Uterus (tissue), 4 donors: ENCODE measurements at places on chromosomes 6 and 20. TPM values are rescaled to one million over a fixed set of nuclear protein-coding genes. Genes with fewer than 3 reads are reported as not detected.
A peak's percentile ranks its signal among the peaks of the same experiment; 100 is the strongest.

Gene RNF144B
- 35.7 TPM for total RNA-seq

DNA sequence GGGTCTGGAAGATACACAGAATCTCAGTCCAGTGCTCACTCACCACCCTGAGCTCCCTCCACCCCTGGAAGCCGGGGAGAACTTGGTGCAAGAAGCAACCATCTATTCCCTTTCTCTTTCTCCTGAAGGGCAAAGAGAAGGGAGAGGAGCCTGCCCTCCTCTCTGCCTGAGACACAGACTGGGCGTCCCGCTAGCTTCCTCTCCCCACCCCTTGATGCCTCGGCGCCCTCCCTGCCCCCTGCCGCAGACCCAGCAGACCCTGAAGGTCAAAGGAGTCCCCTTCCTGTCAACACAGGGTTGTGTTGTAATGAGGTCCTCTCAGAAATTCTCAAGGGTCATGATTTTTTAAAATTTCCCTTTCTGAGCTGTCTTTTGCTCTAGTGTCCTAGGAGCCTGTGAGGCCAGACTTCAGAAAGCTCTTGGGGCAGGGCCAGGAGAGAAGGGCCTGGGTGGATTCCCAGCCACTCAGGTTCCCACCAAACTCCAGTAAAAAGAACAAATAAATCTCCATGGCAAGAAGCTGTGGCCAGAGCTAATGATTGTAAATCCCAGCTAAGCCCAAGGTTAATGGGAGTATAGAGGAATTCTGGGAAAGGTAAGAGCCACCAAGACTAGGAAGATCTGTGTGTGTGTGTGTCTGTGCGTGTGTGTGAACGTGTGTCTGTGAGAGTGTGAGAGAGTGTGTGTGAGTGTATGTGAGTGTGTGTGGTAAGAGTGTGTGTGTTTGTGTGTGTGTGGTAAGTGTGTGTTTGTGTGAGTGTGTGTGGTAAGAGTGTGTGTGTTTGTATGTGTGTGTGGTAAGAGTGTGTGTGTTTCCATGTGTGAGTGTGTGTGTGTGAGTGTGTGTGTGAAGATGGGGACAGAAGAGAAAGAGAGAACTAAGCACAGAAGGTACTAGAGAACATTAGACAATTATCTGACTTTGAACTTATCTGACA is 1.1 kb upstream of the JPH2 start:
- peak overlapping the region; percentile 91 for H3K27ac ChIP-seq
- no peaks in the 10 kb centered on the region for H3K27me3 ChIP-seq
- H3K4me1 ChIP-seq: peaks cover 13% of the 10 kb centered on the region

GRCh38 chr20:45890077-45890984 is 677 bp downstream of the NEURL2 start:
- H3K27me3 ChIP-seq: no peaks in the 10 kb centered on the region
- peak overlapping the region; percentile 87 for H3K27ac ChIP-seq
- H3K4me3 ChIP-seq: peak overlapping the region; percentile 76
- H3K36me3 ChIP-seq: no peaks in the 10 kb centered on the region
- peak; percentile 84 for DNase-seq
- H3K4me1 ChIP-seq: peaks cover 3% of the 10 kb centered on the region

Gene EPHA7
- total RNA-seq: 46.8 TPM

GRCh38 chr6:361411-362132 is 30.0 kb upstream of the IRF4 start:
- no peaks in the 10 kb centered on the region for H3K4me1 ChIP-seq
- DNase-seq: no peak
- H3K36me3 ChIP-seq: no peaks in the 10 kb centered on the region

Gene PKHD1
- 0.29 TPM for total RNA-seq

DNA sequence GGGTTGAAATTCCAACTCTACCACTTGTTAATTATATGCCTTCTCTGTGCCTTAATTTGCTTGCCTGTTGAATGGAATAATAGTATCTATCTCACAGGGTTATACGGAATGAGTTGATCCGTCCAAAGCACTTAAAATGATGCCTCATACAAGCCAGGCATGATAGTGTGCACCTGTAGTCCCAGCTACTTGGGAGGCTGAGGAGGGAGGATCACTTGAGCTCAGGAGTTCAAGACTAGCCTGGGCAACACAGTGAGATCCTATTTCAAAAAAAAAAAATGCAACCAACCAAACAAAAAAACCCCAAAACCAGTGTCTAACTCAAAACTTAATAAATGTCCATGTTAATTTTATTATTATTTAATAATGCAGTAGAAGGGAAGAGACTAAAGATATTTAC is 35.3 kb downstream of the SAMHD1 start:
- no peak overlapping the region for H3K27ac ChIP-seq
- H3K36me3 ChIP-seq: no peaks in the 10 kb centered on the region
- H3K4me3 ChIP-seq: no peak overlapping the region

Gene RPS6KA2
- 78.4 TPM for total RNA-seq

DNA sequence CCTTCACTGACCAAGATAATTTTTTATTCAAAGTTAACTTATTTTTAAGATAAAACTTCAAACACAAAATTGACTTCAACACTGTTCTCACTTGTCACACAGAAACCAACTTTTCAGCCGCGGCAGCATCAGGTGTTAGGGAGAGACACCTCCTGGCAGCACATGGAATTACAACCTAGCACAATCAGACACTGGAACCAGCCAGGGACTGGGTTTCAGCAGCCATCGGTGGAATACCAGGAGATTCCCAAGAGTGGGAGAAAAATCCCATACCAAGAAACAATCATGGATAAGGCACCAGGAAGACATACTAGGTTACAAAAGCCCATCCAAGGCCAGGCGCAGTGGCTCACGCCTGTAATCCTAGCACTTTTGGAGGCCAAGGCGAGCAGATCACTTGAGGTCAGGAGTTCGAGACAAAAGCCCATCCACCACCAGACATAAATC is 70.0 kb downstream of the SNX5 start:
- H3K27ac ChIP-seq: no peak overlapping the region
- H3K36me3 ChIP-seq: no peaks in the 10 kb centered on the region
- peak; percentile 71 for DNase-seq
- H3K4me1 ChIP-seq: no peaks in the 10 kb centered on the region
- no peaks in the 10 kb centered on the region for H3K27me3 ChIP-seq
- no peak overlapping the region for H3K4me3 ChIP-seq

Gene NHLRC1
- total RNA-seq: 1.4 TPM

Gene TRIM31
- total RNA-seq: not detected

Gene KIF25
- not detected for total RNA-seq

GRCh38 chr6:89992818-89993217 is 98.5 kb downstream of the GJA10 start:
- no peaks in the 10 kb centered on the region for H3K4me1 ChIP-seq
- DNase-seq: no peak
- H3K27ac ChIP-seq: no peak overlapping the region
- H3K27me3 ChIP-seq: no peaks in the 10 kb centered on the region
- no peaks in the 10 kb centered on the region for H3K36me3 ChIP-seq

DNA sequence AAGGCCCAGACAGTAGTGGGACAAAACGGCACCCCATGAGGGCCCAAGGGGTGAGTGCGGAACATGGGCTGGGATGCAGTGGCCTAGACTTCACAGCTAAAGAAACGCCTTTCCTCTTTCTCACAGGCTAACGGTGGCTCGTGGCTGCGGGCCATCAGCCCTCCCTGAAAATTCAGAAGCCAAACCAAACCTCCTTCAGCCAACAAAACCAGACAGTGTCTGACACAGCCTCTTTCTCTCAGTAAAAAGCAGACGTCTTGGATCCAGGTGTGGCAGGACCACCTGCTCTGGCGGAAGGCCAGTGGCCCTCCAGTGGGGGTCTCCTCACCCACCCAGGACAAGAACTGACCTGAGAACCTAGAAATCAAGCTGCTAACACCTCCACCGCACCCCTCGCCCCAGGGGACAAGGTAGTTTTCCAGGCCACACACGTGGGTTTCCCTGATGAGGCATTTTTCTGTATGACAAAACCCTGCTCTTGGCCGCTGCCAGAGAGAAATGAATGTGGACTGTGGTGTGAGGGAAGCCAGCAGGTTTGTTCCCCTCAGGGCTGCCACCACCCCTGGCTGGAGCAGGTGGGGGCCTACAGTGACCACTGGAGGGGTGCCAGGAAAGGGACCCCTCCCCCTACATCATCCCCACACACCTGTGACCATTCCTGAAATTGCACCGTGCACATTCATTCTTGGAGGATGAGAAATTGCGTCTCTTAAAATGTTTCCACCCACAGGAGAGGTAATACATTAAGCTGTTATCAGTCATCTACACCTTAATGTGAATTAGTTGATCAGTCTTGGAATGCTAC is 76.8 kb upstream of the PIM1 start:
- DNase-seq: peak; percentile 71
- H3K27ac ChIP-seq: no peak overlapping the region
- H3K36me3 ChIP-seq: no peaks in the 10 kb centered on the region
- no peaks in the 10 kb centered on the region for H3K4me1 ChIP-seq
- no peaks in the 10 kb centered on the region for H3K27me3 ChIP-seq
- no peak overlapping the region for H3K4me3 ChIP-seq

- no peaks in the 10 kb centered on the region for H3K36me3 ChIP-seq
- peaks cover 20% of the 10 kb centered on the region for H3K4me1 ChIP-seq
- no peak for DNase-seq
- H3K4me3 ChIP-seq: no peak overlapping the region
These were observed 95.5 kb downstream of the PRND start for GRCh38 chr20:4817230-4817671.

Gene HLA-DPB1
- 19.8 TPM for total RNA-seq

GRCh38 chr6:170269151-170269845 is 21.6 kb downstream of the DLL1 start:
- H3K4me1 ChIP-seq: no peaks in the 10 kb centered on the region
- no peak overlapping the region for H3K27ac ChIP-seq
- DNase-seq: no peak
- H3K27me3 ChIP-seq: no peaks in the 10 kb centered on the region
- no peak overlapping the region for H3K4me3 ChIP-seq

Gene COL19A1
- total RNA-seq: under 0.01 TPM

Gene NEU1
- total RNA-seq: 21.8 TPM

DNA sequence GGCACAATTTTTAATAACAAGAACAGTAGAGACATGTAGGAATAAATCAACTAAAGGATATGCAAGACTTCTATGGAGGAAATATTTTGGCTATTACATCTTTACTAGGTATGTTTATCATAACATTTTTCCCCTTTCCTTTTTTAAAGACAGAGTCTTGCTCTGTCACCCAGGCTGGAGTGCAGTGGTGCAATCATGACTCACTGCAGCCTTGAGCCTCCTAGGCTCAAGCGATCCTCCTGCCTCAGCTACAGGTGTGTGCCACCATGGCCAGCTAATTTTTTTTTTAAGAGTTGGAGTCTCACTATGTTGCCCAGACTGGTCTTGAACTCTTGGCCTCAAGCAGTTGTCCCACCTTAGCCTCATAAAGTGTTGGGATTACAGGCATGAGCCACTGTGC is 37.0 kb downstream of the AKAP7 start:
- no peaks in the 10 kb centered on the region for H3K36me3 ChIP-seq
- no peaks in the 10 kb centered on the region for H3K4me1 ChIP-seq
- no peaks in the 10 kb centered on the region for H3K27me3 ChIP-seq
- no peak overlapping the region for H3K27ac ChIP-seq

Gene INSM1
- not detected for total RNA-seq

Gene NRSN2
- total RNA-seq: 44.5 TPM

DNA sequence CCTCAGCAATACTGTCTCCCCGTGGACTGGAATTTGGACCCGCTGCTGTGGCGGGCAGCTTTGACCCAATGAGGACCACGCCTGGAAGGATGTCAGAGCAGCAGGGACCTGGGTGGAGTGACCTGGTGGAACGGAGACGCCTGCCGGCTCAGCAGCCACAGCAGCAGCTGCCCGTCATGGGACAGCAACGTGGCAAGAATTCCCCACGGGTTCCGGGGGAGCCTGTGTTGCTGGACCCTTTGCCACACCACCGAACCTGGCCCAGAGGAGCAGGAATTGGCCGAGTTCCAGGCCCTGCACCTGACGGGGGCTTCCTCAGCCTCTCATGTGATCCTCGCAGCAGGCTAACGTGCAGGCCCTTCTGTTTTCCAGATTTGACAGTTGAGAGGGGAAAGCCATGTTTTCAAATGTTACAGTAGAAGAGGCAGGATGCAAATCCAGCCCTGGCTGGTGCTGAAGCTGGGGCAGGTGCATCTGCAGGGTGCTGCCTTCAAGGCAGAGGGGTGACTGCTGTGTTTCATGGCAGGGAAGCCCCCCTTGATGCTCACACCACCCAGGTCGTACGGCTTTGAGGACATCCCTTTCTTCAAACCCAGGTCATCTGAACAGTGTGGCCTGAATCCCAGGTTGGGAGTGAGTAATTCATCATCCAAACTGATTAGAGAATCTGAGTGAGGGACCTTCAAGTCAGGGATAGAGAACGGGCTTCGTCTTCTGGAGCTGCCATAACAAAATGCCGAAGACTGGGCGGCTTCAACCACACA is 93.4 kb downstream of the THBS2 start:
- DNase-seq: no peak
- no peaks in the 10 kb centered on the region for H3K36me3 ChIP-seq
- H3K27me3 ChIP-seq: no peaks in the 10 kb centered on the region

- no peak overlapping the region for H3K27ac ChIP-seq
- H3K27me3 ChIP-seq: no peaks in the 10 kb centered on the region
- no peak for DNase-seq
- no peak overlapping the region for H3K4me3 ChIP-seq
- H3K36me3 ChIP-seq: no peaks in the 10 kb centered on the region
These were observed 190.7 kb downstream of the C6orf118 start for GRCh38 chr6:165118736-165119135.

- no peak overlapping the region for H3K27ac ChIP-seq
- H3K36me3 ChIP-seq: no peaks in the 10 kb centered on the region
These were observed 216.4 kb downstream of the C6orf118 start for GRCh38 chr6:165092881-165093595.

GRCh38 chr20:62333820-62334595 is 31.2 kb downstream of the ADRM1 start:
- no peaks in the 10 kb centered on the region for H3K4me1 ChIP-seq
- H3K36me3 ChIP-seq: no peaks in the 10 kb centered on the region
- H3K27ac ChIP-seq: no peak overlapping the region

DNA sequence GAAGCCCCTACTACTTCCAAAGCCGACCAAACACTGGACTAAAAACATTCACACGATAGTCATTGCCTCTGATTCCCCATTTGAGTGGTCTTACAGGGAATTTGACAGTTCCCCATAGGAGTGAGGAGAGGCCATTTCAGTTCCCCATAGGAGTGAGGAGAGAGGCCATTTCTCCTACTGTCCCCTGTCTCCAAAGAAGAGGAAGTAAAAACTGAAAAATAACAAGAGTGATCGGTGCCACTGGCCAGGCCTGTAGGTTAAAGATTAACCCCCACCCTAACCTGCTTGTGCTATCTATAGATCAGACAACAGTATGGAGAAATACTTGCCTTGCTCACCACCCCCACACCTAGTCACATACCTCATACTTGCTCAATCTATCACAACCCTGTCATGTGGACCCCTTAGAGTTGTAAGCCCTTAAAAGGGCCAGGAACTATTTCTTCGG is 204.0 kb upstream of the MOCS1 start:
- H3K27ac ChIP-seq: no peak overlapping the region
- no peaks in the 10 kb centered on the region for H3K4me1 ChIP-seq
- H3K36me3 ChIP-seq: no peaks in the 10 kb centered on the region
- DNase-seq: no peak

DNA sequence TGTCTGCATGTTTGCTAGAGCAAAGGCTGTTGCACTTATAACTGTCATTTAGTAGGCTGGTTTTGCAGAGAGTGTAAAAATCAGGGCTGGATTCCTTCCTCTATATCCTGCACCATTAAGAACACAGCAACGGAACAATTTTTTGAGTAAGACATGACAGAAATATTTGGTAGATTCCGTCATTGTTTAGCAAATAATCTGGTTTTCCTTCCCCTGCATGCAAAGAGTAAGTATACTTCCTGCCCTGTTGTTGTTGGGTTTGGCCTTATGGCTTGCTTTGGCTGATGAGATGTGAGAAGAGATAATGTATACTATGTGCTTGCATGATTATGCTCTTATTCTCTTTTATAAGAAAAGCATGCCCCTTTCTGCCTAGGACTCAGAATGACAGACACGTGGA is 23.8 kb downstream of the MANEA start:
- H3K27me3 ChIP-seq: no peaks in the 10 kb centered on the region
- no peaks in the 10 kb centered on the region for H3K36me3 ChIP-seq
- H3K4me1 ChIP-seq: peaks cover 5% of the 10 kb centered on the region
- H3K27ac ChIP-seq: no peak overlapping the region
- no peak overlapping the region for H3K4me3 ChIP-seq
